M059J (cell line): ENCODE measurements at places on chromosomes 3 and 15. TPM values are rescaled to one million over a fixed set of nuclear protein-coding genes. Genes with fewer than 3 reads are reported as not detected.
A peak's percentile ranks its signal among the peaks of the same experiment; 100 is the strongest.

DNA sequence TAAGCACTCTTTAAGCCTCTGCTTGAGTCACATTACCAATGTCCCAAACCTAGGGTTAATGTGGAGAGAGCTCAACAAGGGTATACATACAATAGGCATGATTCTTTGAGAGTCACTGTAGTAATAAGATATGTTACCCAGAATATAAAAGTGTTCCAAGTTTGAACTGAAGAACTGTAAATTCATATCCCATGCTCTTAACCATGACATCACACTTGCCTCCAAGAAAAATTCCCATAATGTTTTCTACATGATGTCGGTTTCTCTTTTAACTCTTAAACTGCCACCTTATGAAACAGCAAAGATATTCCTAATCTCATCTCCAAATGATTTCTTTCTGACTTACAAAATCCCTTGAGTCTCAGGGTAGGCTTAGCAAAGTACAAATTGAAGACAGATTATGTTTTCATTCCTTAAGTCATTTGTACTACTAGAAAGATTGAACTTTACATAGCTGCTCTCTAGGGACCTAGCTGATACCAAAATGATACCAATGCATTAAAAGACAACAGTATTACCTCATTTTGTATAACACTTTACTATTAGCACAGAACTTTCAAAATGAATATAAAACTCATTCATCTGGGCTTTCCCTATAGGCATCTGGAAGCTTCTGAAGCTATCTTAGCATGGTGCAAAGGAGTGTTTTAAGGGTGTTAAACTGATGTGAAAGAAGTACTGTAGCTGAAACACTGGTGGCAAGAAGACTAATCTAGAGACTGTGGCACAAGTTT is 127.1 kb downstream of the KCNMB2 start:
- DNase-seq = peak; percentile 24

DNA sequence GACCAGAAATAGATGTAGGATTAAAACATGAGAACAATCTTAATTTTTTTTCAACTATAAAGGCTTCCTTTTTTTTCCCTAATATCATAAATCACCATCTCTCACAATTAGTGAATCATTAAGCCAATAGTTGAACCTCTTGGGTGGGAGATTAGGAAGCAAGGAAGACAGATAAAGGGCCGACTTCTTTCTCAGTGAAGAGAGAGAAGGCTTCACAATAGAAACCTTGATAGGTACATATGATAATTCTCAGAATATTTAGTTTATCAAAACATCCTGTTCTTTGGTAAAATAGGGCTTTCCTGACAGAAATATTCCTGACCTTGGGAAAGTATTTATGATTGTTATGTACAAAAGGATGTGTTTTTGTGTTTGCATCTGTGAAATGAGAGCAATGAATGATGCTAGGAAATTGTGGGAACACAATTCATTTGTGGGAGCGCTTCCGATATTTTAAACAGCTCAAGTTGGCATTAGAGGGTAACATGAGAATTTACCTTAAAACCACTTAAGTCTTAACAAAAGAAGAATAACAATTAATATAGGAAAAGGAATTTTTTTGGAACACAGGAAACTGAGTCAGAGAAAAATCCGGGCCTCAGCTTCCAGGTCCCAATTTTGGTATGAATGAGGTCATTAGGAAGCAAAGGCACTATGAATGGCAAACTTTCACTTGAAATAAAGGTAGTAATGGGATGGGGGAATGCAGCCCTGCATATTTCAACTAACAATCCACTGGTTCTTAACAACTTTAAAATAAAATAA is 263.2 kb upstream of the TGFBR2 start:
- DNase-seq = no peak

Gene NR2E3
- total RNA-seq = 0.12 TPM in 1 of 2 replicates, not detected in the other

GRCh38 chr3:80898211-80898610 is 863.2 kb downstream of the GBE1 start:
- DNase-seq = no peak

DNA sequence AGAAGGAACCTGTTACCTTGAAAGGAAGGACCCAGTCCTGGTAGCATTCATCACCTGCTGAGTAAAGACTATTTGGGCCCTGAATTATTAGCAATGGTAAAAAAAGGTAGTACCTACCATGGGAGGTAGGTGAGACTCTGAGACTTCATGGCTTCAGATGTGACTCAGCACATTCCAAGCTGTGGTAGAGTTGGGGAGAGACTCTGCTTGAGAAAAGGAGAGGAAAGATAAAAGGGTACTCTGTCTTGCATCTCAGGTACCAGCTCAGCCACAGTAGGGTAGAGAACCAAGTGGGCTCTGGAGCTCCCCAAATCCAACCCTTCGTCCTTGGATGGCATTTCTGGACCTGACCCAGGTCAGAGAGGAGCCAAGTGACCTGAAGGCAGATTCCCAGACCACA is 430.4 kb downstream of the TBL1XR1 start:
- DNase-seq = peak; percentile 80

- DNase-seq = peak; percentile 66
These were observed 118.3 kb upstream of the FOXB1 start for GRCh38 chr15:59885832-59886231.
